ENCODE measurements at places on chromosomes 7 and 10. TPM values are rescaled to one million over a fixed set of nuclear protein-coding genes. Genes with fewer than 3 reads are reported as not detected.

DNA sequence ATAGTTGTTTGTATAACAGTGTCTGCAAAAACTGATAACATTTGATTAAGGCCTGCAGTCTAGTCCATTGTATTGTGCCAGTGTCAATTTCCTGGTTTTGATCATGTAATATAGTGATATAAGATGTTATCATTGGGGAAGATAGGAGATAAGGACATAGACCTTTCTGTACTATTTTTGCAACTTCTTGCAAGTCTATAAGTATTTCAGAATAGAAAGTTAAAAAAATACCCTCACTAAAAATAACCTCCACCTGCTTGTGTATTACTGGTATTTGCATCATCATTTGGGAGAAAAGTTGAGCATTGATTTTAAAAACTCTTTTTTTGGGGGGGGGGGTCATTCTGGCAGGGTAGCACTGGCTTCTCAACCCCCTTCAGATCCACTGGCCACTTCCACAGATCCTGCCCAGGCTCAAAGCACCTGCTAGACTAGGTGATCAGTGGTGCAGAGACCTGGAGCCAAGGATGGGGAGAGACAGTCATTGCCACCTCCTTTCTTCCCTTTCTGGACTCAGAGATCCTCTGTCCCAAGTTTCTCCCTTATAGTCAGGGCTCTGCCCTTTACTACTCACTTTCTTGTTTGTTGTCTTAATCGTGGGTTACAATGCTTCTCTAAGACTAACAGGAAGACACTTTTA is 103.0 kb downstream of the RBM20 start:
- no peak for DNase-seq

- DNase-seq = no peak
Observed at GRCh38 chr7:38310591-38311101, 37.2 kb upstream of the TARP start.

DNA sequence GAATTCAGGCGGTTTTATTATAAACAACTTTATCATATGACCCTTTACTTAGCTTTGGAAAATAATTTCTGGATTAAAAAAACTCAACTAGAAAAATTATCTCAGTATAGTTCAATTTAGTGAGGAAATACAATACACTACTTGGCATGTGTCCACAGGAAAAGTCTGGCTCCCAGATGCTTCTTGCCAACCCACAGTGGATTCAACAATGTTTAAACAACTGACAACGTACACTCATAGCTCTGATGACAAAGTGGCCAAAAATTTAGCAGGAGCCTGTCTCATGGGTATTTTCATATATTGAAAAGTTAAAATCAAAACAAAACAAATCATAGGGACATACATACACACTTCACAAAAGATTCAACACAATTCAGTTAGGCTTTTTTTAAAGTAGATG is 158.8 kb downstream of the SKAP2 start:
- DNase-seq = peak; percentile 56

DNA sequence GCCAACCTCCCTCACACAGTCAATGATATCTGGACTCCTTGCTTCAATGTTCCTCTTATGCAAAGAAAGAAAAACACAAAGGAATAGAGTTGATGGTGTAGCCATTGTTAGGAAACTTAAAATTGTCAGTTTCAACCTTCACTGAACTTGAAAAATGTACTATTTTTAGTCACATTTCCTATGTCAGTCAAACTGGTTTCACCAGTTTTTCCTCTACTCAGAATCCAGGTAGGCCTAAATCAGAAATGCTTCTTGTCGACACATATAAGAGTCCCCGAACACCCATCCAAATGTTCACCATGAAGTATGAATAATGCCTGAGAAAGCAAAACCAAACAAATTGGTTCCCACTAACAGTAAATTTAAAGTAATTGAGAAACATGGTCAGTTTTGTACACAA is 42.4 kb upstream of the ZMYND11 start:
- no peak for DNase-seq

DNA sequence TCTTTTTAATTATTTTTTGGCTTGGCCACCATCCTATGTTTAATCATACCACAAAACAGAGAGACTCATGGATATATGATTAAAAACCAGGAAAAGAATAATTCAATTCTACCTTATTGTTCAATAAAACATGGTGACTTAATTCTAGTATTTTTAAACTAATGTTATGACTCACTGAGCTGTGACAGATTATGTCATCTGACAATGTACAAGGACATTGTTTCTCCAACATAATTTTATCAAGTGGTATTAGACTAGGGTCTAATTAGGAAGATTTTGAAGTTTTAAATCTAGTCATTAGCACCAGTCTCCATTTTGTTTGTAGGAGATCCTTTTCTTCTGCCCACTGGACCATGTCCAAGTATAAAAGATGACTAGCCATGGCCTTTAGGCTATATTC is 199.3 kb upstream of the MDFIC start:
- DNase-seq = no peak

DNA sequence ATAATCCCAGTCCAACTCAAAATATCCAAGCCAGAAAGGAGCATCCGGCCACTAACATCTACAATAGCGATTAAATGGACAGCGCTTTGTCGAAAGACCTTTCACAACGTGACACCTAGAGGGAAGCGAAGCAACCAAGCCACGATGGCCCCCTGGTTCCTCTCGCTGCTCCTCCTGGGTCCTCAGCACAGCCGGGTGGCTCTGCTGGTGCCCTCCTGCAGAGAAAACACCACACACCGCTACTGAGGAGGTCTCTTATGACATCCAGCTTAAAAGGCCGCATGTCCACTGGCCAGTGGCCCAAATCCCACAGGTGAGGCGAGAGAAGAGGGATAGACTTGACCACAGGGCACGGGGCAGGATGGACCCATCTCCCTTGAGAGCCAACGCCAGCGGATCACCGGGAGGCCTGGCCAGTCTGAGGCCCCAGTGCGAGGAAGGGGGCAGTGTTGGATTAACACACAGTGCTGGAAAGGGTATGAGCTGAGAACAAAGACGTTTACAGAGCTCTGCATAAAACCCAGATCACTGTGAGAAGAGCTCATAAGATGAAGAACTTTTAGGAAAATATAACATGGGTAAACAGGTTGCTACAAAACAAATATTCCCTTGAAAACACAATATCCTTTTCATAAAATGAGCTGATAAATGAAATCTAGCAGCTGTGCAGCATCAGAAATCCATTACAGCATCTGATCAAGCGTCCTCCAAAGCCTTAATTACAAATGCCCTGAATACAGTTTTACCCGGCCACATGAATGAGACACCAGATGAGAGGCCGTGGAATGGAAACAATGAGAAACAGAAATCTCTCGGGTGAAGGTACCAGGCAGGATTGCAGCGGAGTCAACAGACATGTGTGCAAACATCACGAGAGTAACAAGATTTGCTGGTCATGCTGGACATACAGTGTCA is 236.7 kb downstream of the DIP2C start:
- DNase-seq = no peak

The SDK1 gene
- total RNA-seq = 3.9 TPM

The ACADSB gene
- total RNA-seq = 5.1 TPM

- no peak for DNase-seq
Observed at GRCh38 chr10:26574783-26575182, 122.7 kb upstream of the PDSS1 start.

GRCh38 chr7:3643091-3643490 is 342.0 kb downstream of the SDK1 start:
- DNase-seq = no peak

The ANLN gene
- total RNA-seq = 15.4 TPM

The ZNF488 gene
- total RNA-seq = 0.29 TPM

DNA sequence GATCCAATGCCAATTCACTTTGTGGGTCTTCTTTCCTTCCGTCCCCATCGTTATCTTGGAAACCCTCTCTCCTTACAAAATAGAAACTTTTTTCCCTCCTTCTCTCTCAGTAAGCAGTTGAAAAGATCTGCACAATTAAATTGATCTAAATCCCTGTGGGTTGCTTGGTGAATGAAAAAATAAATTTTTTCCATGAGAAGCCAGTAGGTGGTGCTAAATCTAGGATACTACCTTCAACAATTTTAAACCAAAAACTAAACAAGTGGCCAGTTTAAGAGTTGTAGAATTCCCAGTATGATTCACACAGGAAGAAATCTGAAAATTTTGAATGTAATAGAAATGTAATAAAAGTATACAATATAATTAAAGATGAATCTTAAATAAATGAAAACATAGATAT is 990.3 kb upstream of the ZNF722 start:
- no peak for DNase-seq

GRCh38 chr7:122679813-122680212 is 19.1 kb downstream of the RNF133 start:
- DNase-seq = no peak

DNA sequence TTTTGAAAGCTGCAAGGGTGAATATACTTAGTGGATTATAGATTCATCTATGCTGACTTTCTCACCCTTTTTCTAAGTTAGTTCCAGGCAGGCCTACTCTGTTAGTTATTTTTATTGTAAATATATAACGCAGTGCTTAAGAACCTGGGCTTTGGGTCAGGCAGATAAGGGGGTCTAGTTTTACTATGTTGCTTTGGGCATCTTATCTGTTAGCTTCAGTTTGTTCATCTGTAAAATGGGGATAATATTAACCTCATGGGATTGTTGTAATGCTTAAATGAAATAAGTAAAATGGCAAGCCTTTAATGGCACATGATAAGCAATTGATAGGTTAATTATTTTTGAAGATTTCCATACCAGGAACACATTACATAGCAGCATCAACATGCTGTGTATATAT is 79.5 kb downstream of the ST7 start:
- DNase-seq = no peak

DNA sequence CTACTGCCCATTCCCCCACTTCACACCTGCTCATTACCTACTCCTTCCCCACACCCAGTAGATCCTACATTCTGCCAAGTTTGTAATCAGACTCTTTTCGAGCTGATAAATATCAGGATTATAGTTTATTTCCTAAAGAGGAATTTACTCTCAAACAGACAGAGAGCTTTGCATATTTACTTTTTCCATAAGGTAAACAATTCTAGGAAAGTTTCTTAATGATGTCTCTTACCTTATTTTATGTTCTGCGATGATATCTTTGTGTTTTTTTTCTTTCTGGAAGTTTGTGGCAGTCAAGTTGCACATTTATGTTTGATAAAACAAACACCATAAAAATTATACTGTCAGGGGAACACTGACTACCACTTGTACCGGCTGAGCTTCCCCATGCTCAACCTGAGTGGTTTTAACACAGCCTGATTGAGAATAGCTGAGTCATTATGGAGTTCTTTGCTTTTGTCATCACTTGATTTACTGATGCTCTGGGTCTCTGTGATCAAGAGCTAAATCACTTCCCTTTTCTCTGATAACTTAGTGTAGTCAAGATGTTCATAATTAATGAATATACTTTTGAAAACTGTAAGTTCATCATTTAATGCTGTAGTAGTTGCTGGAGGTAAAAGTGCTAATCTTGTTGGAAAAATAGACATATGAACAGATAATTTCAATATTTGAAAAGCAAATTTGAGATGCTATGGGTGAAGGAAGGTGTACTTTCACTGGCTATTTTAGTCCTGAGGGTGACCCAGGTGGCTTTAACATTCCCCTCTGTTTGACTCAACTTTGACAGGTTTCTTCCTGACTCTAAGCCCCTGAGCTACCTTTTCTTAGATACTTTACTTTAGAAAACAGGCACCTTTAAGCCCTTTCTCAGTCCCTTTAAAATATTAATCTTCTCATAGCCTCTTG is 1034.5 kb upstream of the LRRTM3 start:
- no peak for DNase-seq

GRCh38 chr10:15353471-15354017 is 17.5 kb downstream of the FAM171A1 start:
- DNase-seq = no peak

DNA sequence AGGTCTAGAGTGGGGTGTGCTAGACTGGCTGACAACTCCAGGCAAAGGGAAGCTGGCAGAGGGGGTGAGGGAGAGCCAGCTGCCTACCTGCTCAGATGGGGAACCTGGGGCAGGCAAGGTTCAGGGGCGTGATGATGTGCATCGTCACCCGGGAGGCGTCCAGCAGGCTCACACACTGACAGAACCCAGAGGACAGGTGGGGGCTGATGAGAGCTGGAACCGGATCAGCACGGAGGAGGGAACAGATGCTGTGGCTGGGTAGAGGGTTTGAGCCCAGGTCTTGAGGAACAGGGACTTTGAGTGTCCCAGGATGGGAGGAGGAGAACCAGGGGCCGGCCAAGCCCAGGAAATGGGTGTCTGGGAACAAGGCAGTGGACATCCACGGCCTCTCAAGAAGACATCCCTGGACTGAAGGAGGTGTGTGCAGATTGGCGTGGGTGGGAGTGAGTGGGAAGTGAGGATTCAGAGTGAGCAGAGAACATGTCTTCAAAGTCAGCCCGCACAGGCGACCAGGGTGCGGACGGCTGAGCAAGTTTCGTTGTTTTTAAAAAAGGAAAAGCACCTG is 3.9 kb downstream of the RASGEF1A start:
- DNase-seq = no peak

DNA sequence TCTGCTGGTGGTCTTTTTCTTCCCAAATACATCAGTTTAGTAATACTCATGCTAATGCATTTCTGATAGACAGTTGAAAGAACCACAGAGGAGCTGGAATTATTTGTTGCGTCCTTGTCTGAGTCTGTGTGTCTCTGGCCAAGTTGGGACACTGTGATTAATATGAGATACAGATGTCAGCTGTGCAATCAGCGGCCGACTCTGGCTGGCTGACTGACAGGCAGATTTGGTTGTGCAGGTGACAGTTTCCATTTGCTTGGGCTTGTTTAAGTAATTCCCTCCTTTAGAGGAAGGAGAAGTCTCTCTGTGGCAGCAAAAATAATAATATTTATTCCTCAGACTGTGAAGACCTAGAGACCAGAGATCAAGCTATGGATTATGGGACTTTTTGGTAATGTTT is 176.2 kb upstream of the CHRM2 start:
- no peak for DNase-seq

- DNase-seq = no peak
Observed at GRCh38 chr10:94747838-94748237, 14.6 kb upstream of the CYP2C19 start.

DNA sequence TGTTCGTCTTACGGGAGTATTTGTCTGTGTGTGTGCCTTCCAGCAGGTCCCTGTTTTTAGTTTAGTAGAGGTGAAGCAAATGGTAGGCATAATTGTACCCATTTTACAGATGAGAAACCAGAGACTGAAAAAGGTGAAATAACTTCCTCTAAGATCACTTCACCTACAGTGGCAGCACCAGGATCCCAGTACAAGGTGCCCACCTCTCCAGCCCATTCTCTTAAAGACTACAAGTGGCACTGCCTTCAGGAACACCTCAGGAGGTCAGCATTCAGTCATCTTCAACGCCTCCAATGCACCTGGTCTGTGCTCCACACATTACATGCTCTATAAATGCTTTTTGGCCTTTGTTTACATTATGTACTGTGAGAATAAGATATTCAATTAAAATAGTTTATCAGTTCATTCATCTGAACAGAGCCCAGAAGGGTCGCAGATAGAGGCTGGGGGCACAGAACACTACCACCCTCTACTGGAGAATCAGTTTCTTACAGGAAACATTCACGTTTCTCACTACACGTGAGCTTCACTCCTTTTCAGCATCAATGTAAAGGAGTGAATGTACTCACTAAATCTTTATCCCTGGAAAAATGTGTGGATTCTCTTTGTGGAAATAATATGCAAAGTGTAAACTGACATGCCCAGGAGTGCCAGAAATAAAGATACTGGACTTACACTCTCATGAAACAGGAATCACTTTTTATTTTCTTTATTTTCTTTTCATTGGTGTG is 45.5 kb upstream of the ABLIM1 start:
- no peak for DNase-seq

- DNase-seq = no peak
Observed at GRCh38 chr10:129844216-129844766, 119.8 kb downstream of the EBF3 start.

The SLC26A5 gene
- not detected for total RNA-seq

- no peak for DNase-seq
Observed at GRCh38 chr10:64444163-64444562, 923.0 kb downstream of the REEP3 start.
